Stimulated activated CD4-positive, alpha-beta T cell treated with anti-CD3 and anti-CD28 coated beads, Interleukin-15, amount 100 ng/mL, for 1 hour (primary cell): ENCODE measurements at places on chromosomes 12 and 14.

GRCh38 chr12:17134315-17134714 is 528.4 kb upstream of the LMO3 start:
- DNase-seq, result no peak

DNA sequence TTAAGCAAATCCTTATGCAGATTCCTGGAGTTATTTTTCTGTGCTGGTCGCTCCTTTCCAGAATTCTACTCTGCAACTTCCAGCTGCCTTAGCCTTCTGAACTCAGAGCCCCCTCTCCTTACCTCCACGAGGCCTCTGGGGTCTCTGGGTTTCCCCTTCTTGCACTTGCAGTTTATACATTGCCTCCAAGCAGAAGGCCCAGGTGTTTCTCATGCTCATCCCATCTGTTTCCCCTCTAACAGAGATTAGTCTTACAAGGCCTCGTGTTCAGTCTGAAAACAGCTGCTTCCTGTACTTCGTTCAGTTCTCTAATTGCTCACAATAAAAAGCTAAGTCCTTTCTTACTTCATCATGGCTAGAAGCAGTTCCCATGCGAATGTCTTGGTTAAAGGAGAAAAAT is 134.4 kb upstream of the FGD4 start:
- DNase-seq, result no peak

- no peak for DNase-seq
Observed at GRCh38 chr14:92135269-92135668, 13.5 kb downstream of the CPSF2 start.

- no peak for DNase-seq
Observed at GRCh38 chr12:68428724-68429501, 96.8 kb upstream of the MDM1 start.

DNA sequence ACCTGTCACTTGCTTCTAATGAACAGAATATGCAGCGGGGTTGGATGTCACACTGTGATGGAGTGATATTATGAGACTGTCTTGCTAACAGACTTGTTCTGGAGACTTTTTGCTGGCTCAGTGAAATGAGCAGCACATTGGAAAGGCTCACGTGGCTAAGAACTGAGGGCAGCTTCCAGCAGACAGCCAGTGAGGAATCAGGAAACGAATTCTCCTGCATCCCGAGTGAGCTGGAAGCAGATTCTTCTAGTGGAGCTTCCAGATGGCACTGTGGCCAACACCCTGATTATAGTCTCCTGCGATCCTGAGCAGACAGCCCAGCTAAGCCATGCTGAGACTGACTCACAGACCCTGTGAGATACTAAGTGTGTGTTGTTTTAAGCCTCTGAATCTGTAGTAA is 16.1 kb upstream of the TSPAN9 start:
- no peak for DNase-seq

DNA sequence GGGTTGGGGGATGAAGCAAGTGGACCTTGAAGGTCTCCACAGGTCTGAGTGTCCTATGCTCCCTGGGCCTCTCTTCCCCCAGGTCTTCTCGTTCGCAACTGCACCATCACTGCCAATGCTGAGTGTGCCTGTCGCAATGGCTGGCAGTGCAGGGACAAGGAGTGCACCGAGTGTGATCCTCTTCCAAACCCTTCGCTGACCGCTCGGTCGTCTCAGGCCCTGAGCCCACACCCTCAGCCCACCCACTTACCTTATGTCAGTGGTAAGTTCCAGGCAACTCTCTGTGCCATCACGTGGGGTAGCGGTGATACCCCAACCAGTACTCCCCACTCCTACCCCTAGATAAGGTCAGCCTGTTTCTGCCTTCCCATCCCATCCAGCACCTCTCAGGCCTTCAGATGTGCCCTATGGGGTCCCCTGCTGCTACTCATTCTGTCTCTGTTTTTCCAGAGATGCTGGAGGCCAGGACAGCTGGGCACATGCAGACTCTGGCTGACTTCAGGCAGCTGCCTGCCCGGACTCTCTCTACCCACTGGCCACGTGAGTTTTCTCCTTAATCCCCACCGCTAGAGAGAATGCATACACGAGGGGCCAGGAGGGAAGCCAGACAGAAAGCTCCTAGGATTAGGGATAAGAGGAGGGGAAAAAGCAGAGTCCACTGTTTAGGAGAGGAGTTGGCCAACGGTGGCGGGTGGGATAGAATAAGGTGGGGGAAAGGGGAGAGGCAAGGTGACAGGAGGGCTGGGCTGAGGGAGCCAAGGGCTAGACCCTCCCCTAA is 1.6 kb upstream of the TAPBPL start:
- no peak for DNase-seq

DNA sequence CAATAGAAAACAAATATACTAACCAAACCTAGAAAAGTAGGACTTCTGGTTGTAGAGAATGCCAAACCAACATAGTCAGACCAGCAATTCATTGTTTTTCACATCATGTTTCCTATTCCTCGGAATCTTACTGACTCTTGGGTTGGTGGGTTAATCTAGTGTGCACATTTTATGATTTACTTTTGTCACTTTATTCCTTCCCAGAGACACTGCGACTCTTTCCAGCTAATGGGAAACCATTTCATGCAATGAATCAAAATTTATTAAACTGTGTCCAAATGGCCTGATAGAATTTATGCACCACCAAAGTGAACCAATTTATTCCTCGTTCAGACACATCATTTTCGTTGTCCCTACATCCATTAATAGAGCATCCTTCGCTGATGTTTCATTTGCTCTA is 464.9 kb downstream of the RPS29 start:
- DNase-seq, result no peak

GRCh38 chr12:104598342-104599271 is 141.9 kb downstream of the CHST11 start:
- DNase-seq, result no peak

DNA sequence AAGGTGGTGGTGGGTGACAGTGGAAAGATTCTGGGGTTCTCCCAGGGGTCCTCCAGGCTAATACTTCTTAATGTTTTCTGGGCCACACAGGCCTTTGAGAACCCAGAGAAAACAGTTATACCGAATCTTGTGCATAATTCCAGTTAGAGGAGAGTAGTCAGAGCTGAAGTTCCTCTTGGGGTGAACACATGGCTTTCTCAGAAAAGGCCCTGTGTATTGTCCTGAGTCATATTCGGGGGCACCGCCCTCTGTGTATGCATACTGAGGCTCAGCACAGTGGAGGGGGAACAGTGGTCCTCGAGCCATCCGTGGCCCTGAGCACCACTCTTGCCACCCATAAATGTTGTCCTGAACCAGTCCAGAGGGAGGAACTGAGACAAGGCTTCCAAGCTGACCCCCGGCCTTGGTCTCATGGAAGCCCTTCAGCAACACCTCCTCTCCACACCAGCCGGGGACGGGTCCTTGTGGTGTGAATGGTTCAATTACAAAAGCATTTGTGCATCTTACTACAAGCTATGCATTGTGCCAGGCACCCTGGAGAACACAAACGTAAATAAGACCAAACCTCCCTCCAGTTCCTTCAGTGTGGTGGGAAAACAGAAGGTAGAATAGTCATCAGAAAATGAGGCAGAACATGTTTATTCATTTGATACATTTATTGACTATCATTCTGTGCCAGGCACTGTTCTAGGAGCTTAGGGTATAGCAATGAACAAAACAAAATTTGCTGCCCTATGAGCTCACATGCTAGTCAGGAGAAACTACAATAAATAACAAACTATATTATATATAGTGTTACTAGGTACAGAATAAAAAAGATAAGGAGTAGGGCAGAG is 9.9 kb downstream of the DHRS2 start:
- DNase-seq, result no peak

DNA sequence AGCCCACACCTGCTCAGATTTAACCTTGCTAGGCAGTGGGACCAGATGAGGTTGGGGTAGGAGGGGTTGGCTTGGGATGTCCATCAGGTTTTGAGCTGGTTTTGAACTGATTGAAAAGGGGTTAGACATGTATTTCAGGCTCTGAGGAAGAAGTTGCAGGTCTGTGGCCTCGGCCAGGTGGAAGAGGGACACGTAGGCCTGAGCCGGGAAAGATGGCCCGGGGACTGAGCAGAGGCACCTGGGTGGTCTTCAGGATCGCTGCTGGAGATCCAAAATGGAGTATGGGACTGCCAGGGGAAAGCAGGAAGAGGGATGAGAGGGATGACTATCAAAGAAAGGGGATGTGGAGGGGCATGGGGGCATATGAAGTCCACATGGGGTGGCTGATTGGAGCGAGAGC is 7.6 kb downstream of the NYNRIN start:
- no peak for DNase-seq

- no peak for DNase-seq
Observed at GRCh38 chr12:121799156-121799841, 4.5 kb upstream of the SETD1B start.

GRCh38 chr12:112303004-112303403 is 79.2 kb downstream of the HECTD4 start:
- DNase-seq, result no peak

DNA sequence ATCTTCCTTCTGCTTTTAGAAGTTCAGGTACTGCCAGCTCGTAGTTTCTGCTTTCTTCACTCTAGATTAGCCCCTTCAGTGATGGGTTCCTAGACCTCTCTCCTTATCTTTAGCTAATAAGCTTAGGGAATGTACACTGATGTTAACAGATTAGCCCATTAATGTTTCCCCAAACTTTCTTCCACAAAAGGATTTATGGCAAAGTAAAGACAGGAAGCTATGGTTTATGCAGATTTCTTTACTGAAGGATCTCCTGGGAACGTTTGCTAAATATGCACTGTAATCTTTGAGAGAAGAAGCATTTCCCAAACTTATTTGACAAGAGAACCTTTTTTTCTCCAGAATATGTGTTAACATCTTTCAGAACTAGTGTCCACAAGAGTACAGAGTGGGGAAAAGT is 4.2 kb downstream of the SOCS4 start:
- DNase-seq, result no peak

DNA sequence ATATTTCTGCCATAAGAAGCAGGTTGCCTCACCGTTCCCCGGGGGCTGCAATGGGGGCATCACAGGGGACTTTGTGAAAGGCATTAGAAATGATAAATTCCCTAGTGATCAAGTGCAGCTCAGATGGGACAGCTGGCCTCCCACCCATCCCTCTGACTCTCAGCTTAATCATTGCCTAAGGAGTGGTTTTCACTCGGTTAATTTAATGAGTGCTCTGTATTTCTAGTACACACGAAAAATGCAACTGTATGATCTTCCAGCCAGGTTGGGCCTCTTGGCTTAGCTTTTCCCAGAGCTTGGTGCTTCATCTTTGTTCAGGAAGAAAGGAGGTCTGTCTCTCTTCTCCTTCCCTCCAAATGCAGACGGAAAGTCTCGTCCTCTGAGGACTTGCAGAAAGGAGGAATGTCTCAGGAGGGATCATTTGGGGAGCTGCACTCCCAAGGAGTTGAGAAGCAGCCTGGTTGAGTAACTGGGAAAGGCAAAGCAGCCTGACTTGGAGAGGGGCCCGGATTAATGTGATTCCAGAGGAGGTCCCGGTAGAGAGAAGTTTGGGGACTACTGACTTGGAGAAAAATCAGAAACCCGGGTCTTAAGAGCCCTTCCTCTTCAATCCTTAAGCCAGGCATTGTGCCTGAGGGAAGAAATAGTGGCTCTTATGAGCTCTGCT is 7.2 kb downstream of the CD9 start:
- DNase-seq, result no peak

DNA sequence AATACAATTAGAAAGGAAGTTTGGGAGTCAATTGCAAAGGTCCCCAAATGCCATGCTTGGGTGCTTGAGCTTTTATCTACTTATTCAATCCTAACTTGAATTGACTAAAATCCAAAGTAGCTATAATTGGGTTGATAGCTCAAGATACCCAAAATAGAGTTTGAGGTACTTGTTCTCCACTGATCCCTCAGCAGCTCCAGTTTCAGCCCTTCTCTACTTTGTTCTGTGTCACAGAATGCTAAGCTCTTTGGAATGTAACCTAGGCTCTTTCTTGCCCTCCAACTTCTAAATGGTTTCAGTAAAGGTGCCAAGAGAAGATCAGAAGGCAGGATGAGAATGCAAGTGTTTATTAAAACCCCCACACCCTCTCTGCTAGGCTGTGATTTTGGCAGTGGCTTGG is 251.4 kb upstream of the CLEC14A start:
- no peak for DNase-seq
